ENCODE measurements at places on chromosomes 2 and 18.

DNA sequence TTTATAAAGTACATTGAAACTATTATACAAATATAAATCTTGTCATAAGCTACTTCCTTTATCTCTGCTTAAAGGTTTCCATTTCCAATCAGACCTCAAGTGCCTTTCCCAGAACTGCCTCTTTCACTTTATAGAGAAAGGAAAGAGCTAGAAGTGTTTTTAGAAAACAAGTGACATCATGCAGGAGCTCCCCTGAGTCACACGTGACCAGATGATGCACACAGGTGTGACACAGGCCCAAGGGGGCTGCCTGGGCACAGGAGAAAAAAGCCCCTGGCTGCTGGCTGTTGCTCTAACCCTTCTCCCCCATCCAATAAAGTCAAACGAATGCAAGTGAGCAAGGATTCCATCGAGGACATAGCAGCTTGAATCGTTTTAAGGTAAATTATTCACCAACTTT lies 21.4 kb upstream of the SH3BP4 start:
- DNase-seq: no peak

DNA sequence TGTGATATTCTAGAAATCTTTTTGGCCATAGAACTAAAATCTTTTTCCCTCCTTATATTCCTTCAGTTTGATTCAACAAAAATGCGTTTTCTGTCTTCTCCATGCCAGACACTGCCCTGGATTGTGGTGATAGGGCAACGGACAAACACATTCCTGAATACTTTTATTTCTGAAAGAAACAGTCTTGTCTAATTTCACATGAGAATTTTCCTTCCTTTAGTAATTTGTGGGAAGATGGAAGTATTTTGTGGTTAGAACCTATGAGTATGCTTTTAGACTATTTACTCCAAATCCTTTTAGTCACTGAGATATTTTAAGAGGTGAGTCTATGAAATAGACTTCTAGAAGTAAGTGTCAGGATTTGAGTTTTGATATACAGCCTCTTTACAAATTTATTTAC lies 49.6 kb downstream of the COL5A2 start:
- no peak for DNase-seq

DNA sequence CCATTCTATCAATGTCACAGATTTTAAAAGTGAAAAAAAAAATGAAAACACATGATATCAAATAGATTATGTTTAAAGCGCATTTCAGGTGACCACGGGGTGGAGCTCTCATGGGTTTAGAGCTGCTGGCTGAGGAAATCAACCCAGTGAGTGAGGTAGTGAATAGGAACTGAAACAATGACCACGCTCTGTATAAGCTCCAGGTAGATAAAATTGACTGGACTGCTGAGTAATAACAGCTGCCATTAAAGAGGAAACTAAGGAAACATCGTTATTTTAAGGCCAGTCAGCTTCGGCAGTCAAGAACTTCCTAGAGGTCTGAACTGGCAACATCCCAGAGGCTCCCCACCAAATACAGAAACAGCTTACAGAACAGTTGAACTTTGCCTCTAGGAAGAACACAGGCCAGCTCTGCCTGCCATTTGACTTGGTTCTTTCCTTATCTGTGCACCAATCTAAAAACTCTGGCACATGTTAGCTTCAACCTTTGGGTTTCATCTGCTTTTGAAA lies 185.9 kb downstream of the PDE1A start:
- DNase-seq: no peak

- DNase-seq: peak; percentile 73
Observed at GRCh38 chr2:112749755-112750559, 14.5 kb downstream of the CKAP2L start.

GRCh38 chr2:42850016-42850805 lies 57.8 kb upstream of the HAAO start:
- no peak for DNase-seq

GRCh38 chr2:177178797-177179196 lies 33.8 kb upstream of the HNRNPA3 start:
- no peak for DNase-seq

DNA sequence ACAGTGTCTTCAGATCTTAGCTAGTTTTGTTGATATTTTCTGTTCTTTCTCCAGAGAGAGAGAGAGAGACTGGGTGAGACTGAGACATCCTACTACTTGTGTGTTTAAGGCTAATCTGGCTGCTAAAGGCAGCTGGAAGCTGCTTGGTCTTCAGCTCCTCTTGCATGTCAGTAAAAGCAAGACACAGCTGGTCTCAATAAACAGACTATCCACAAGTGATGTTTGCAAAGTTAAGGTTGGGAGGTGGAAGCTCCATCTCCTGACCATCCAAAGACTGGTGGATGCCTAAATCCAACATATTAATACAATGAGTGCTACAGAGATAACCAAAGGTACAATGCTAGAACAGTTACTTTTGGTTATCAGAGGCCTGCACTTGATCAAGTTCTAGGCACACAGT lies 17.8 kb downstream of the ERFE start:
- DNase-seq: peak; percentile 57

- DNase-seq: no peak
Observed at GRCh38 chr2:3260959-3261358, 116.7 kb downstream of the EIPR1 start.

- no peak for DNase-seq
Observed at GRCh38 chr2:38147333-38148121, 71.6 kb upstream of the CYP1B1 start.

- DNase-seq: no peak
Observed at GRCh38 chr2:111957872-111958354, 59.5 kb downstream of the MERTK start.

DNA sequence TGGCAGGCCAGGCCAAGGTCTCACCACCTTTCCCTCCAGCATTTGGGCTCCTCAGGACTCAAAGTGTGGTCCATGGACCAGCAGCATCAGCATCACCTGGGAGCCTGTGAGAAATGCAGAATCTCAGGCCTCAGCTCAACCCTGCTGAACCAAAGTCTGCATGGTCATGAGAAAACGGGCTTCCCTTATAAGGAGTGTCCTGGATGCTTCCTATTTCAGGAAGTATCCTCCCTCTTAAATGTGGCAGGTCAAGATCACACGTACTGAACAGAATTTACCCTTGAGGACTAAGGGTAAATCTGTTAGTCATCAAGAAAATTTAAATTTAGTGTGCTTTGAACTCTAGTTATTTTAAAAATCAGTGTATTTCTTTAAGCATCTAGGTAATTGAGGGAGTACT lies 11.8 kb downstream of the CD8A start:
- DNase-seq: no peak

GRCh38 chr2:230888824-230889400 lies 24.2 kb downstream of the ITM2C start:
- no peak for DNase-seq

DNA sequence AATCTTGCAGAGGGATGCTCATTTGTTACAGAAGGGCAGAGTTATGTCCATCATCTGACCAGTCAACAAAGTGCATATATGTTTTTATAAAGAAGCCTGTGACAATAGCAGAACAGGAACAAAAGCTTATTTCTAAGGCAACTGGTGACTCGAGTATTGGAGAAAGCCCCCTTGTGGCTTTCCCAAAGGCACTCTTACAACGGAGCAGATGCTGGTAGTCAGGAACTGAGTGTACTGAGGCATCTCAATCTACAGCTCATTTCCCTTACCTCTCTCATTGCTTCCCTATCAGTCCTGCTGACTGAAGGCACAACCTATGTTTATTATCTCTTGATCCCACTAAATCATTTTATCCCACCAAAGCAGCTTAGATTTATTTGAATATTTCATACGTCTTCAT lies 557.1 kb upstream of the CHAC2 start:
- no peak for DNase-seq

DNA sequence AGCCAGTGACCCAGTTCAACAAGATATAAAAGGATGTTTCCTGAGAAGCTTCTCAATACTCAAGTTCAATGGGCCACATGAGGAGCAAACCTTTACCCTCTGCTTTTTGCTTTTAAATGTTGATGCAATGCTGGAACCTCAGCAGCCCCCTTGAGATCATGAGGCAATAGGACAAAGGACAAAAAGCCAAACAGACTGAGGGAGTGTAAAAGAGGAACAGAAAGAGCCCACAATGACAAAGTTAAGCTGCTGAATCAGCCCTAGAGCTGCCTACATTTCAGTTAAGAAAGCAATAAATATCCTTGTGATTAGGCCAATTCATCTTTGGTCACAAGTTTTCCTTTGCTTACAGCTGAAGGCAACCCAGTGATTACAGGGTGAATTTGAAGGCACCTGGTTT lies 76.9 kb downstream of the MRO start:
- no peak for DNase-seq

- DNase-seq: no peak
Observed at GRCh38 chr18:58416014-58416703, 212.7 kb downstream of the ALPK2 start.

DNA sequence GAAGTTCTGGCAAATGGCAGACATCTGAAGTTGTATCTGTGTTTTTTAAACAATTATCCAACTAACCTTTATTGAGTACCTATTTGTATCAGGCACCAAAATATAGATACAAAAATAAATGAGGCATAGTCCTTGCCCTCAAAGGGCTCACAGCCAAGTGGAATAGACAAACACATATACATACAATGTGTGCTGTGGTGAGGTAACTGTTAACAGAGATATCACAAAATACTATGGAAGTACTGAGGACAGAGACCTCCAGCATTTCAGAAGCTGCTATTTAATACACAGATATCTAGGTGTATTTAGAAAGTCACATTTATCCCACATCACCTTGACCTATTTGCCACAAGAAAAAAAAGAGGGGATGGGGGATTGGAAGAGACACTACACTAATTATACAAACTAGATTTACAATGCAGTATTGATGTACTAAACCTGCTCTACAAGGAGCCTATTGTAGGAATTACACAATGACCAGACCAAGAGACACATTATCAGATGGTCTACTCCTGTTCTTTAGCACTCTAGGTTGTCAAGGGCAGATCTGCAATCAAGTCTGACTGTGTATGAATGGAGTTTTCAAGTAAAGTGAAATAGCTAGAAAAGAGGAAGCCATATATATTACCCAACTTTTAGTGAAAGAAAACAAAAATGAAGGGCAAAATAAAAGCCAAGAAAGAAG lies 62.2 kb downstream of the SPIRE1 start:
- no peak for DNase-seq

DNA sequence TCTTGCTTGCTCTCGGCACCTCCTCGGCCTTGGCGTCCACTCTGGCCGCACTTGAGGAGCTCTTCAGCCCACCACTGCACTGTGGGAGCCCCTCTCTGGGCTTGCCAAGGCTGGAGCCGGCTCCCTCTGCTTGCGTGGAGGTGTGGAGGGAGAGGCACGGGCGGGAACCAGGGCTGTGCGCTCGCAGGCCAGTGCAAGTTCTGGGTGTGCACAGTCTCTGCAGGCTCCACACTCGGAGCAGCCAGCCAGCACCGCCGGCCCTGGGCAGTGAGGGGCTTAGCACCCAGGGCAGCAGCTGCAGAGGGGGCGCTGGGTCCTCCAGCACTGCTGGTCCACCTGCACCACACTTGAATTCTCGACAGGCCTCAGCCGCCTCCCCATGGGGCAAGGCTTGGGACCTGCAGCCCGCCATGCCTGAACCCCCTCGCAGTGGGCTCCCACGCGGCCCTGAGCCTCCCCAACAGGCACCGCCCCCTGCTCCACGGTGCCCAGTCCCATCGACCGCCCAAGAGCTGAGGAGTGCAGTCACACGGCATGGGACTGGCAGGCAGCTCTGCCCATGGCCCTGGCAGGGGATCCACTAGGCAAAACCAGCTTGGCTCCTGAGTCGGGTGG lies 411.2 kb upstream of the CHAC2 start:
- no peak for DNase-seq

- DNase-seq: no peak
Observed at GRCh38 chr2:98643496-98644100, 35.2 kb downstream of the UNC50 start.

- no peak for DNase-seq
Observed at GRCh38 chr2:37350034-37350433, 5.6 kb downstream of the QPCT start.

Measured in fibroblast of the conjunctiva (primary cell).